ENCODE measurements at places on chromosomes 2 and 18.

DNA sequence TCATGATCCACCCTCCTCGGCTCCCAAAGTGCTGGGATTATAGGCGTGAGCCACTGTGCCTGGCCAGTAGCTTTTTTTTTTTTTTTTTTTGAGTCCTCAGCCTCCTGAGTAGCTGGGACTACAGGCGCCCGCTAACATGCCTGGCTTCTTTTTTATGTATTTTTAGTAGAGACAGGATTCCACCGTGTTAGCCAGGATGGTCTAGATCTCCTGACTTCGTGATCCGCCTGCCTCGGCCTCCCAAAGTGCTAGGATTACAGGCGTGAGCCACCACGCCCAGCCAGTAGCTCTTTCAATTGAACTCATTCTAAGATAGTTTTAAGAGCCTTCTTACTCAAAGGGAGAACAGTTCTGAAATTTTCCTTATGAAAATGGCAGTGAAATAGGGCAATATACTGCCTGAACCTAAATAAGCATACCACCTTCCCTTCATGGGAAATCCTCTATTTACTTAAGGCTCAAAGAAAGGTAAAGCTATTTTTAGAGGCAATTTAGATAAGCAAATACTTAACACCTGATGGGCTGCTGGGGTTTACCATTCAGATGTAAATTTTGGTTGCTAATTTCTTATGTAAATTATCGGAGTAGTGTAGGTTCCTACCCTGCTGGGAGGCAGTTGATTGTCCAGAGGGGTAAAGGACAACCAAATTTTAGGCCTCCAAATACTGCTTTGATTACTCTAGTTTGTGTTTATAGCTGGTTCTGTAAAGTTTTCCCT lies 144.7 kb downstream of the GREB1L start:
- no peak for DNase-seq

DNA sequence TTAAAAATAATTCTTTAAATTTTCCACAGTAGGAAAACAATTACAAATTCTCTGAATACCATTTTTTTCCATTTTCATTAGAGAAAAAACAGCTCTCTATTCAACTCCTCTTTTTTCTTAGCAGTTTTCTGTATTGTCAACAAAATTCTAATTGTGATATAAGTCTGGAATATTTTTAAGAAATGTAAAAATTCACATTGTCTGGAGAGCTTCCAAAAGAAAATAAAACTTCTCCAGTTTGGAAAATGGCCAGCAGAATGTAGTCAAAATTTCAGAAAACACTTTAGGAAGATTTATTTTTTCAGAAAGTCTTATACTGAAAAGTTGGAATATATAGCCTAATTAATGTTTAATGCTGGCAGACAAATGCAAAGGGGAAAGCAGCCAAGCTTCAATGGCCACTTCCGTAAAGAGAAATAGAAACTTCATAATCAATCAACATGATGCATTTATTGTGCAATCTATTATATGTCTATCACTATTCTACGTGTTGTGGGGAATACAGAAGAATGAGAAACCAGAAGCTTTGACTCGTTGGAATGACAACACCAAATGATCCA lies 733.2 kb upstream of the PKDCC start:
- DNase-seq: peak; percentile 12

- no peak for DNase-seq
Measured at GRCh38 chr2:100253786-100254185, 68.5 kb downstream of the LONRF2 start.

- DNase-seq: no peak
Measured at GRCh38 chr2:157498483-157498882, 54.6 kb upstream of the CYTIP start.

- DNase-seq: no peak
Measured at GRCh38 chr2:43038034-43038695, 188.2 kb downstream of the ZFP36L2 start.

DNA sequence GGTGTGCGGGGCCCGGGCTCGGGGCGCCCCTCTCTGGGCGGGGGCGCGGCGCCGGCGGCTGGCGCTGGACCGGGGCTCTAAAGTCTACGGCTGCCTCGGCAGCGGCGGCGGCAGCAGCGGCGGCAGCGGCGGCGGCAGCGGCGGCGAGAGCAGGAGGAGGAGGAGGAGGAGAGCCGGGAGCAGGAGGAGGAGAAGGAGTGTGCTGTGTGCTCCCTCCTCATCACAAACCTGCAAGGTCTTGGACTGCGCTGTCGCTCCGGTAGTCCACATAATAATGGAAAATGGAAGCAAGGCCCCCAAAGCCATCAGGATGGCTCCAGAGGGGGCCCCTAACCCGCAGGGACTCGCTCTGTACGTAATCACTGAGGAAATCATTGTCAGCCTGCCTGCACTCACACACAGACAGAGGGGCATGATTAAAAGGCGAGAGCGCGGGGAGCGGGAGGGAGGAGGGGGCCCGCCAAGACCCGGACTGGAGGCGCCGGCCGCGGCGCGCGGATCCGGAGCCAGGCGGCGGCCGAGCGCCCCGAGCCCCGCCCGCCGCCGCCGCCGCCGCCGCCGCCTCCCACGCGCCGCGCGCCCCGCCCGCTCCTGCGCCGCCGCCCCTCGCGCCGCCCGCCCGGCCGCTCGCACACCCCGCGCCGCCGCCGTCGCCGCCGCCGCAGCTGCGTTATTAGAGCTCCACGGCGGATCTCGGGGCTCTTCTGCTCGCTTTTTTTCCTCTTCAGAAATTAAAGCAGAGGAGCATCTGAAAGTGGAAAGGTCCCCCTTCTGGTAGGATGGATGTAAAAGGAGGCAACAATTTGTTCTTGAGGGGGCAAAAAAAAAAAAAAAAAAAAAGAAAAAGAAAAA lies at the start of gene ZNF521:
Gene ZNF521 (minus strand): TSS at position 390 of the 852 bp plus-strand sequence. CDS start 1,220 bp downstream, outside the sequence.
- peak; percentile 93 for DNase-seq

DNA sequence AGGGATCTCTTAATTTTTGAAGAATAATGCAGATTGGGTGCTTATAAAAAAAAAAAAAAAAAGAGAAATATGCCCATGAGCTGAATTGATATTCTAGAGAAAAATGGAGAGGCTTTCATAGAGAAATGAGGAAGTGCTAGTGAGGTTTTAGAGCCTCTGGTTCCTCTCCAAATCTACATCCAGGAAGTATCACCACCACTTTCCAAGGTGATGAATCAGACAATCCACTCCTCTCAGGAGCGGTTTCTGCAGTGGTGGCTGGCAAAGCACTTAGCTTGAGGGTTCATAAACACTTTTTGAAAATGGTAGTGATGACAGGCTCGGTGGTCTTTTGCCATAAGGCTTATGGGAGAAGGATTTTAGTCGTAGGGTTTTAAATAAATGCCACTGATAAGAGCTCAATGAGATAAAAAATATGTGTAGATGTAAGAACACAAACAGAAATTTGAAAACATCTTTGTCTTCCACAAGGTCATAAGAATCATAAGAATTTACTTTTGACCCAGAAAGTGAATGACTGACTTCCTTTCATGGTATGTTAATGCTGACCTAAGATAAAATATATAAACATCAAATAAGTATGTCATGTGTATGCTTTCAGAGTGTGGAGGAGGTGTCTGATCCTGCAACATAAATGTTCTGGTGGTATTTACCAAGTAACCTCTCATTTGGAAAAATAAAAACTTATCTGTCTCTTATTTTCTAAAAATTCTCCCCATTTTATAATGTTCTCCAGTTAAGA lies 42.1 kb upstream of the DSG1 start:
- DNase-seq: no peak

DNA sequence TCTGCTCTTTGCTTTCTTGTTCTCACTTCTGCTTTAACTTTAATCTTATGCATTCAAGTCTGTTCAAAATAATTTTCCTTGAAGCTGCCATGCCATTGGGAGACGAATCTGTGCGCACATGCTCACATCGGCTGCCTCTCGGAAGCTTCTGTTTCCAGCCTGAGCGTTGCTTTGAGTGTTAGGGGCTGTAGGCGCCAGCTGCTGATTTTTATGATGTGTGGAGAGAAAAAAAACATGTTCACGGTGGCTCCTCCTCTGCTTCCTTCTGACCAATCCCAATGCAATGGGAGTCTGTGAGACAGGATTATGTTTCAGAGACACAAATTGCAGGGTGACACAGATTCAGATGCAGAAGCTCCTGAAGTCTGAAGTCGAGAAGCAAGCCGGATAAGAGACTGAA lies at the start of gene MC4R:
Gene MC4R (minus strand): TSS at position 180 of the 400 bp plus-strand sequence. CDS start 426 bp downstream, outside the sequence.
- DNase-seq: peak; percentile 93

DNA sequence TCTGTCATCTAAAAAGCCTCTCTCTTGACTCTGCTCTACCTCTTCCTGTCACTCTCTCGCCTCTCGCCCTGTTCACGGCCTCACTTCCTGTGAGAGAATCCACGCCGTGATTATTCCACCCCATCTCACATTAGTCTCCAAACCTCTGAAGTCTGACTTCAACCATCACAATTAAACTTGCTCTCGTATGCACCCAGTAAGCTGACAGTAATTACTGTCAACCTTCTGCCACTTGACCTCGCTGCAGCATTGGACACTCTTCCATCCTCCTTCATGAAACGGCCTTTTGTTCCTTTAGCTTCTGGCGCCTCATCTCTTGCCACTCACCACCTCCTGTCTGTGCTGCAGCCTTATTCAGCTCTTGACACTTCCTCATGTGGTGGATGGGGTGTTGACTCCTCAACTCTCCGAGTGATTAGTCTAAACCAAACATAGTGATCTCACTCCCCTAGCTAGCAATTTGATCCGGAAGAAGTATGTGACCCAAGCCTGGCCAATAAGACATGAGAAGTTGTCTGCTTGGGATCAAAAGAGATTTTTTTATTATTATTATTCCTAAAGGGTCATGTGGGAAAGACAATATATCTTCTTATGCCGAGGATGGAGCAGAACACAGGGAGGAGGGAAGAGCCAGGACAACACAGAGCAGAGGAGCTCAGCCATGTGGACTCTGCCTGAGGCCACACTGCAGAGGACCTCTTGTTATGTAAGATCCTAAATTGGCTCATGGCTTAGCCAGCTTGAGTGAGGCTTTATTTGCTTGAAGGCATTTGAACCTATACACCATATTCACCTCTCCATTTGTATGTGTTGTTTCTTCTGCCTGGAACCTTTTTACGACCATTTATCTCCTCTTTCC lies 38.4 kb upstream of the MYO1B start:
- no peak for DNase-seq

GRCh38 chr2:191404568-191404991 lies 159.4 kb downstream of the MYO1B start:
- DNase-seq: no peak

- DNase-seq: no peak
Measured at GRCh38 chr2:225124311-225125017, 82.2 kb upstream of the DOCK10 start.

DNA sequence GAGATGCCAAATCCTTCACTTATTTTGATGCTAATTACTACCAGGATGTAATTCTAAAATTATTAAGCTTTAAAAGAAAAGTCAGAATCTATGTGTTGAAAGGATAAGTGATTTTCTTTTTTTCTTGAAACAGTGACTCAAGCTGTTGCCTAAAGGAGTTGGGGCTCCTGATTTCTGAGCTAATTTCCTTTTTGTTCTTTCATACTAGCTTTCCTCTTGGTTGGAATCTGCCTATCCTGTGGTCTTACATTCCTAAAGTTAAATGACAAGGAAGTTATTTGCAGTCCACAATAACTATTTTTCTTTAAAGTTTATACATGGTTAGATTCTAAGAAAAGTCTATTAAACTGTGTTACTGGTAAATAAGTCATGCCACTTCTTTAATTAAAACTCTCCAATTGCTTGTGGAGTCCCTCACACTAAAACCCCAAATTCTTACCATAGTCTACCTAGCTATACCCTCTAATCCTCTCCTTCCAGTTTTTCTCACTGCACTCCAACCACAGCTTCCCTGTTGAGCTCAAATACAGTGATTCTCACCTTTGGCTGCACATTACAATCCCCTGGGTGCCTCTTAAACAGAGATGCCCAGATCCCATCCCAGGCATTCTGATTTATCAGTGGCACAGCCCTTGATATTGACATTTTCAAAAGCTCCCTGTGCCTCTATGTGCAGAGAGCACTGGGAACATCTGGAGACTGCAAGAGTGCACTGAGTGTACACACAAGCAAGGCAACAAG lies 63.3 kb upstream of the EFEMP1 start:
- no peak for DNase-seq

GRCh38 chr2:95017071-95017501 lies 8.4 kb upstream of the MAL start:
- no peak for DNase-seq

DNA sequence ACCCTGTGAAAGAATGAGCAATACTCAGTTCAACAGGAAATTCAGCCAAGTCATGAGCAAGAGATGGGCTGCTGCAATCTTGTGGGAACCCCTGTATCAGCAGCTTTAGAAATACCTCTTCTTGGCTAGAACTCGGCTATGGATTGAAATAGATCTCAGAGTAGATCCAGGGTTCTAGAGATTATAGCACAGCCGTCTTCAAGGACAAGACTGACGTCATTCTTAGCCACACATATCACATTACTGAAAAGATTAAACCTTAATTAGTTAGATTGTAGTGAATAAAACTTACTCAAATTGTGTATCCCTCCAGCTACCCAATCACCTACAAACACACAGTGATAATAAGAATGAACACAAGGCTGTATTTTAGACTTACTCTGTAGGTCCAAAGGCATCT lies 776.4 kb downstream of the EPHA4 start:
- DNase-seq: no peak

GRCh38 chr2:239322416-239323086 lies 78.3 kb downstream of the HDAC4 start:
- DNase-seq: no peak

DNA sequence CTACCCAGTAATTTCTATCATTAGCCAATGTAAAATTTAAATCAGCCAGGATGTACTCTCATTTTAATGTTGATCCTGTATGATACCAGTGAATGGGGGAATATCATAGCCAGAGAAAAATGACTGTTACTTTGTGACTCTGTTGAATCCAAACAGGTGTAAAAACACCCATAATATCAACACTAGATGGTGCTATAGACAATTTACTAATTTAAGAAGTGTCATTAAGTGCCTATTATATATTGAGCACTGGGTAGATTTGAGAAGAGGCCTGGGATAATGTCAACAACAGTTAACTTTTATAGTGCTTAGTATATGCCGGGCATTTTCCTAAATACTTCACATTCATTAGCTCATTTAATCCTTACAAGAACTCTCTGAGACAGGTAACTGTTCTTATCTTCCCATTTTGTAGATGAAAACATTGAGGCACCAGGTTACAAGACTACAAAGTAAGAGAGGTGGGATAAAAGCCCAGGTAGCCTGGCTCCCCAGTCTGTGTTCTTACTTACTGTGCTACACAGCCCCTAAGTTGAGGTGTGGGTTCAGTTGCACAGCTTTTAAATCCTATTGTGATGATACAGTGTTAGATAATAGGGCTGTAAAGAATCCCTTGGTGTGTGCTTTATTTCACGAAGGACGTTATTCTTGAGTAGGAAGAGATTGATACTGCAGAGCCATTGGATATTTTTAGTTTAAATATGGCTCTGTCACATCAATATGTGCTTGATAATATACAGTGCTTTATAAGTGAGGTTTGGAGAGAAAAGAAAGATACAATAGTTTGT lies 325.5 kb downstream of the AGPS start:
- DNase-seq: no peak

GRCh38 chr2:128493880-128494279 lies 175.2 kb upstream of the HS6ST1 start:
- DNase-seq: no peak
